Omental fat pad (tissue), 4 donors: ENCODE measurements at places on chromosomes 3 and 15. TPM values are rescaled to one million over a fixed set of nuclear protein-coding genes. Genes with fewer than 3 reads are reported as not detected.

Gene FANCD2OS
- not detected for total RNA-seq

Gene PPP1R14D
- total RNA-seq: not detected

Gene FOXB1
- not detected for total RNA-seq

Gene COL6A5
- total RNA-seq: not detected

Gene GPR171
- total RNA-seq: 10.6 TPM

Gene OIP5
- not detected for total RNA-seq

Gene FAM219B
- total RNA-seq: 61.6 TPM

Gene RPL22L1
- 84.2 TPM for total RNA-seq

Gene NOX5
- 0.56 TPM for total RNA-seq

Gene ADAMTS7
- total RNA-seq: 7.8 TPM
